G401 (cell line): ENCODE measurements at places on chromosomes 6 and 20. TPM values are rescaled to one million over a fixed set of nuclear protein-coding genes. Genes with fewer than 3 reads are reported as not detected.

DNA sequence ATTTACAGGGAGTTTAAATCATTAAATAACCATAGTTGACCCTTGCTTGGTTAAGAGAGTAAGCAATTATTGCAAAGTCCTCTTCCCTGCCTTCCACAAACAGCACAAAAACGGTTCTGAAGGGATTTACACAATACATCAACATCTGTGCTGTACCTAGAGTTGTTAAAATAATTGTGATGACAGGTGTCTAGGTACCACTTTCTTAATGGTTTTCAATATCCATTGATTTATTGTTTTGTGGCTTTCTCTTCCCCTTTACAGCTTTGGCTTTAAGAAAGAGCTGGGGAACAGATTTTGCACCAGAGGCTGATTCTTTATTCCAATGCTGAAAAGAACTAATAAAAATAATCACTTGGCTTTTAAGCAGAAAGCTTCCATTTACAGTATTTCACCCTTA lies 598 bp upstream of the SOX4 start:
- no peak for DNase-seq

DNA sequence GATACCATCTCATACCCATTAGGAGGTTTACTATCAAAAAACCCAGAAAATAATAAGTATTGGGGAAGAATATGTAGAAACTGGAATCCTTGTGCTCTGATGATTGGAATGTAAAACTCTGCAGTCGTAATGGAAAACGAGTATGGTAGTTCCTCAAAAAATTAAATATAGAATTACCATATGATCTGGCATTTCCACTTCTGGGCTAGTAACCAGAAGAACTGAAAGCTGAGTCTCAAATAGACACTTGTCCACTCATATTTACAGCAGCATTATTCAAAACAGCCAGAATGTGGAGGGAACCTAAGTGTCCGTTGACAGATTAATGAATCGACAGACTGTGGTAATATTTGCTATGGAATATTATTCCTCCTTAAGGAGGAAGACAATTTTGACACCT lies 44.3 kb downstream of the FOXC1 start:
- no peak for DNase-seq

GRCh38 chr20:58544891-58545290 lies 29.7 kb upstream of the APCDD1L start:
- no peak for DNase-seq

GRCh38 chr6:129370268-129370916 lies 339.6 kb downstream of the ARHGAP18 start:
- DNase-seq = peak; percentile 29

GRCh38 chr6:118277631-118278030 lies 270.5 kb upstream of the PLN start:
- DNase-seq = no peak

The PCK1 gene
- total RNA-seq = 0.49 TPM in 1 of 2 replicates, not detected in the other

The OOEP gene
- not detected in 2 replicates for total RNA-seq

GRCh38 chr20:29319725-29320124 lies 1937.7 kb upstream of the DEFB115 start:
- no peak for DNase-seq

The VSX1 gene
- total RNA-seq = not detected in 2 replicates

- DNase-seq = no peak
These were observed 603 bp downstream of the TASP1 start for GRCh38 chr20:13638162-13638495.

GRCh38 chr20:13325033-13325432 lies 104.0 kb downstream of the ISM1 start:
- peak; percentile 2 for DNase-seq

- no peak for DNase-seq
These were observed 404.2 kb downstream of the PLCB1 start for GRCh38 chr20:8536262-8536618.

DNA sequence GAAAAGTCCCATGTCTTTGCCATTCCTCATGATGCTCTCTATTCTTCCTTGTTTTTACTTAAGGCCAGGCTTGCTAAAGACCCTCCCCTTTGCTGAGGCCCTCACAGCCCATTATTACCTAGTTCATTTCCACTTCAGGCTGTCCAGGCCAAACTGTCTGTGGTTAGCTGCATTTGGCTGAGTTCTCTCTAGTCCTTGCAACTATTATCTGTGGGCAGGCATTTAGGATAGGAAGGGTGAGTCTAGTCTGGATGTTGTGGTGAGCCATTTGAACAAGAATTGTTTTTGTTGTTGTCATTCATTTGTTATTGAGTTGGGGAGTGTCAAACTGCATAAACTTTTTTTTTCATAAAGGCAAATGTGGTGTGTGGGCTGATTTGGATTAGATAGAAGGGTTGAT lies 182.4 kb downstream of the CD109 start:
- DNase-seq = no peak

DNA sequence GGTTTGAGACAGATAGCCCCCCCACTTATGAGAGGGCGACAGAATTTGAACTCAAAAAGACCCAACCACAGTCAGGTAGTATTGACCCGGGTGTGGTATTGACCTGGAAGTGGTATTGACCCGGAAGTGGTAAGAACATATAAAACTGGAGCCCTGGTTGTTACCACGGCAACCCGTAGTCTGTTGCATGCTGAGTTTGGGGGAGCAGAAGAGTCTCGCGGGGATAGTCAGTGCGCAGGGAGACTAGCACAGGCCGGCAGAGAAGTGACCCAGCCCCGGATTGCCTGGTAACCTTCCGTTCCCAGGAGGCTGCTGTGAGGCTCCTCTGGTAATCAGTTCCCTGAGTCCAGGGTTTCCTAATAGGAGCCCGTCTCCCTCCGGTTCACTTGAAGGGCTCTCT lies 96.2 kb downstream of the SNX5 start:
- DNase-seq = no peak

DNA sequence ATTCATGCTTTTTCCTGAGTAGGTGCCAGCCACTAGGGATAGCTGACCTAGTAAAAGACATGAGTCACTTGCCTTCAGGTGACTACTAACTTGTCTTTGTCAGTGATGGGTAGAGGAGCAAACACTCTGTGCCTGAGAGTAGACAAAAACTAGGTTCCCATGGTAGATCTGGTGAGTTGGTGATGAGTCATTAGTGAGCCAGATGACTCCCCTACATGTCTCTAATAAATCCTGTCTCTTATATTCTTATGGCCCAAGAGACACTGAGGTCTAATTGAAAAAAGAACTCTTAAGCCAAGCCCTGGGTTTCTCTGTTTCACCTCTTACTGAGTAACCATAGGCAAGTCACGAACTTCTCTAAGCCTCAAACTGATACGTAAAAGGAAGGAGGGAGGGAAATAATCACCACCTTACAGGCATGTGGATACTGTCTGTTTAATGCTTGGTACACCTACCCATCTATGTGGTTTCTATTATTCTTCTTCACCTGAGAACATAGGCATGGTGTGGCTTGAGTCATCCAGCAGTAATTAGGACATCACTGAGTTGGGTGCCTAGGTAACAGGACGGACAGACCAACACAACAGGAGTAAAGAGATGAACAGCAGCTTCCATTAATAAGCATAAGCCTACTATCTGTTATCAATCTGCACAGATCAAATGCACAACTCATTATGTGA lies 20.3 kb downstream of the TTPAL start:
- no peak for DNase-seq

DNA sequence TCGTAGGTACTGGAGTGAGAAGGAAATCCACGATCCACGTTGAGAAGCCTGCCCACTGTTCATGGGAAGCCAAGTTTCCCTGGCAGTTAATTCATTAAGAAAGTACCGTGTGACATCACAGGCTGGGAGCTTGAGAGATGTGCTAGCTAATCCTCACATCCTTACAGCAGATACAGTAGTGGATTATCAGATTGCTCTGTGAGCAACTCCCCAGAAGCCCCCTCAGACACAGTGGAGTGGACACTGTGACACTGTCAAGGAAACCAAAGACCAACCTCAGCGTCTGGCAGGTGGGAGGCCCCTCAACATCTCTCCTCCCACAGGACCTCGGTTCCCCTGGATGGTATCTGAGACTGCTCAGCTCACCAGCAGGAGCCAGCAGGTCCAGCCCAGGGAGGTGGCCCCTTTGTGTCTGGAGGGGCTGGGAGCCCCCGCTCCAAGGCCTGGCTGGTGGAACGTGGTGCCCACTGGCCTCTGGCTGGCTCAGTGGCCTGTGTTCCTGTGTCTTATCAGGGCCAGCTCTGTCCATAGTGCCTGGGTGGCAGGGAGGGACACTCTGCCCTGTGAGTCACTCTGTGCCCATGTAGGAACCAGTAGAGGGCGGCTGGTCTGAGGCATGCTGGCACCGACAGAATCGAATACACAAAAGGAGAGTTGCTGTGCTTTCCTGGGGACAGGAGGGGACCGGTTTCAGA lies 7.2 kb downstream of the PYGB start:
- DNase-seq = no peak

- DNase-seq = no peak
These were observed 14.7 kb downstream of the DSE start for GRCh38 chr6:116385459-116385802.

The BNIP5 gene
- not detected in 2 replicates for total RNA-seq

DNA sequence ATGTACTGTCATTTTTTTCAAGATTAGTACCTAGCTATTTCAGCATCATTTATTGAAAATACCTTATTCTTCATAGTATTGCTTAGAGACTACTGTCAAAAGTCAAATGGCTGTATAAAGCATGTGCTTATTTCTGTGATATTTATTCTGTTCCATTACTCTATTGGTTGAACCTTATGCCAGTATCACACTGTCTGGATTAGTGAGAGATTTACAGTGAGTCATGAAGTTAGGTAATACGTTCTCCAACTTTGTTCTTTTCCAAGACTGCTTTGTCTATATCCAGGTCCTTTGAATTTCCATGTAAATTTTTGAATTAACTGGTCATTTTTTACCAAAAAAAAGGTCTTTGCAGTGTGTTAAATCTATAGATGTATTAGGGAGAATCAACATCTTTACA lies 18.6 kb upstream of the RNF217 start:
- no peak for DNase-seq

DNA sequence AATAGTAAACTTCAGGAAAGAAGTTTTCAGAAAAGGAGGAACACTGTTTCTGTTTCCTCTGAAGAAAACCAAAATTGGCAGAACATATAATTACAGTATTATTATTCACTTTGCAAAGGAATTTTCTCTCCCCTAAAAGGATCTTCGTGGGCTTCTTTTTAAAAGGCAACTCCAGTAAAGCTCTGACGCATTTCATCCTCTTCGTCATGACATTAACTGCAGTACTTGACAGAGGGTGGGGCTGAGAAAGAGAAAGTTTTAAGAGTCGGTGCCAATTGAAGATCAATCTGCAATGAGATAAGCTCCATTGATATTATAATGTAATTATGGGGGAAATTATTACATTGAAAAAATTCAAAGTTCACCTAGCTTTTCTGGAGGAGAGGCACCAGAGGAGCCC lies 75.8 kb downstream of the MYB start:
- DNase-seq = no peak

DNA sequence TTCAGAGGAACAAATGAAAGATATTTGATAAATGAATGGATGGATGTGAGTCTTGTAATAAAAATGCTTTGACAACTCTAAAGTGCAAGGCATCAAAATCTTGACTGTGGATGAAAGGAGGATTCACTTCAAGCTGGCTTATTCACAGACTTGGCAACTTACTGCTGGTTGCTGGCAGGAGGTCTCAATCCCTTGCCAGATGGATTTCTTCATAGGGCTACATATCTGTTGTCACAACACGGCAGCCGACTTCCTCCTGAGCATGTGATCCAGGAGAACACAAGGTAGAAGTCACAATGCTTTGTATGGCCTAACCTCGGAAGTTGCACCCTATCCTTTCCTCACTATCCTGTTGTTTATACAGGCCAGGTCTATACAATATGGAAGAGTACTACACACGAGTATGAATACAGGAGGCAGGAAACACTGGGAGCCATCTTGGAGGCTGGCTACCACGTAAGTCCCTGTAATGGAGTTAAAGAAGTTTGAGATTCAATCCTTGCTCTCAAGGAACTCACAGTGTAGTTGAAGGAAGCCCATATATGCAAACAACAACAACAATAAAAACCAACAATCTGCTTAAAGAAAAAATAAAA lies 97.9 kb downstream of the ID4 start:
- DNase-seq = no peak

- no peak for DNase-seq
These were observed 475.2 kb downstream of the PTPRT start for GRCh38 chr20:42714298-42715141.

DNA sequence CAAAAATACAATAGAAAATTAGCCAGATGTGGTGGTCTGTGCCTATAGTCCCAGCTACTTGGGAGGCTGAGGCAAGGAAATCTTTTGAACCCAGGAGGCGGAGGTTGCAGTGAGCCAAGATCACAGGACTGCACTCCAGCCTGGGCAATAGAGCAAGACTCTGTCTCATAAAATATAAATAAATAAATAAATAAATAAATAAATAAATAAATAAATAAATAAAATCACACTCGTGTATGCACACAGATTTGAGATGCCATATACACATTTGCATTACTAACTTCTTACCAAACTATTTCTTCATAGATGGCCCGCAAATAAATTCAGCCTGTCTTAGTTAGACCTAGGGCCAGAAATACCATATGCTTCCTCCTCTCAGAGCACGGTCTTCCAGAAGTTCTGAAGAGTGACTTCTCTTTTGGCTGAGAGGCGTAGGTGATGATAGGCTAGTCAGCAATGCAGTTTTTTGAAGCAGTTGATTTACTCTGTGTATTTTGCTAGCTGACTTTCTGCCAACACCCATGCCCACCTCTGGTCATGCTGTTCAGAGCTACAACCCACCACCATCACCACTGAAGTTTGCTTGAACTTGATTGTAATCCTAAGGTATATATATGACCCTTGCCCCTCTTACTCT lies 150.1 kb downstream of the SASH1 start:
- DNase-seq = no peak

- DNase-seq = peak; percentile 88
These were observed 35.9 kb downstream of the PLCG1 start for GRCh38 chr20:41173161-41173721.

The KIF25 gene
- not detected in 2 replicates for total RNA-seq

DNA sequence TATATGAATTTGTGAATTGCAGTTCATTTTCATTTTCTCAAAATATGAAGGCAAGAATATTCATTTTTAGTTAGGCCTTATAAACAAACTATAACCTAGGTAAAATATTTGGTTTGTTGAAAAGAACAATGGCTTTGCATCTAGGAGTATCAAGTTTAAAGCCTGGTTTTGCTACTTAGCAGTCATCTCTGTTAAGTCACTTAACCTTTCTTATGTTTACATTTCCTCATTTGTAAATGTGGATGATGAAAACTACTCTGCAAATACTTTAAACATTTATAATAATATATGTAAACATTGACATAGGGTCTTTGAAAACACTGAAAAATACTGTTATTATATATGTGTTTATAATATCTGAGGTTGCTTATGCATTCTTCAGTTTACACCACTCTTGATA lies 135.5 kb downstream of the CENPW start:
- no peak for DNase-seq

The MYLK4 gene
- 0.31 and 0.64 TPM in 2 replicates for total RNA-seq

GRCh38 chr6:4820704-4821276 lies 44.6 kb downstream of the CDYL start:
- DNase-seq = no peak

DNA sequence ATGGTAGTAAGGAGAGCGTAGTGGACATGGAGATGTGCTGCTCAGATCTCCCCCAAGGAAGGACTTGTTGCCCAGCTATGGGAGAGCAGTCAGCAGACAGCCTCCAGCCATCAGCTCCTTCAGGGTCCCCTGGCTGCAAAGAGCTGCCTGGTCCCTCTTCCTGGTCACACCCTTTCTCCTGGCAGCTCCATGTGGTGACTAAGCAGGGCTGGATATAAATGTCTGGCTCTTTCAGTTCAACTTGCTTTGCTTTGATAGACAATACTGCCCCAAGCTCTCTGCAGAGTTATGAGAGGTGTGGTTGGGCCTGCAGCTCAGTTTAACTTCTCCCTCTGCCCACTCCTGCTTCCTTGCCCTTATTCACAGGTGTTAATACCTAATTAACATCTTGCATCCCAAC lies 64.1 kb upstream of the DDR1 start:
- no peak for DNase-seq

- DNase-seq = no peak
These were observed 14.6 kb downstream of the NRSN1 start for GRCh38 chr6:24140591-24140990.
